Right hindlimb (tissue), 1 donor: ENCODE measurements at places on chromosomes 2 and 18.

- DNase-seq, result no peak
Observed at GRCh38 chr18:58375051-58375450, 253.8 kb downstream of the ALPK2 start.

GRCh38 chr2:128401680-128402079, 83.0 kb upstream of the HS6ST1 start:
- no peak for DNase-seq

- DNase-seq, result peak; percentile 55
Observed at GRCh38 chr2:64770781-64771334, 117.1 kb upstream of the SERTAD2 start.

DNA sequence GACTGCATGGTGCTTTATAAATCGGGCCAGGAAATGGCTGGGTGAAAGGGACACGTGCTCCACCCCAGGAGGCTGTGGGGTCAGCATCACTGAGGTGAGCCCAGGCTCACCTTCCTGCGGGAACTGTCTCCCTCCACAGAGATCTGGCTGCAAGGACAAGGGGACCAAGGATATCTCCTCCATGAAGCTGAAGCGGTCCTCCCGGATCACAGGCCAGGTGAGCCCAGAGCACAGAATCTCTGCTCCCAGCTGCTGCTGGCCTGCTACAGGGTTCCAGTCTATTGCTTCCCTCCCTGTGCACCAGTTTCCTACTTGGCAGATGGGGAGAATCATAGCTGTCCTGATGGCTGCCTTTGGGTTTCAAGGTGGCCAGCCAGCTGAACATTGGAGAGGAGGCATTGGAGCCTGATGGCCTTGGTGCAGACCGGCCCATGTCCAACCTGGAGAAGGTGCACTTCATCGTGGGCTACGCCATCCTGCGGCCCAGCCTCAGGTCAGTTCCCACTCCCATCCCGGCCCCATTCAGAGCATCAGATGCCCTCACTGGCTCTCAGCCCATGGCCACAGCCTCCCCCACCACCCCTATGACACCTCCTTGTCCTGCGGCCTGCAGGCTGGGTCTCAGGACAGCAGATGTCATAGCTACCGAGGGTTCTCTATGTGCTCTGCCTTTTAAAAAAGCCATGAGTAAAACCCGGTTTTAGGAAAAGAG, 33.7 kb upstream of the GPR17 start:
- no peak for DNase-seq
